Activated CD4-positive, alpha-beta memory T cell treated with anti-CD3 and anti-CD28 coated beads, Interleukin-2, amount 10 ng/mL, durations not matched to agents 7 days and 5 days (primary cell): ENCODE measurements at places on chromosomes 7 and 10. TPM values are rescaled to one million over a fixed set of nuclear protein-coding genes. Genes with fewer than 3 reads are reported as not detected.

- DNase-seq = no peak
Observed at GRCh38 chr7:105585850-105586500, 4.7 kb upstream of the EFCAB10 start.

The PODXL gene
- 1.6 TPM for total RNA-seq

The CLRN3 gene
- total RNA-seq = not detected

DNA sequence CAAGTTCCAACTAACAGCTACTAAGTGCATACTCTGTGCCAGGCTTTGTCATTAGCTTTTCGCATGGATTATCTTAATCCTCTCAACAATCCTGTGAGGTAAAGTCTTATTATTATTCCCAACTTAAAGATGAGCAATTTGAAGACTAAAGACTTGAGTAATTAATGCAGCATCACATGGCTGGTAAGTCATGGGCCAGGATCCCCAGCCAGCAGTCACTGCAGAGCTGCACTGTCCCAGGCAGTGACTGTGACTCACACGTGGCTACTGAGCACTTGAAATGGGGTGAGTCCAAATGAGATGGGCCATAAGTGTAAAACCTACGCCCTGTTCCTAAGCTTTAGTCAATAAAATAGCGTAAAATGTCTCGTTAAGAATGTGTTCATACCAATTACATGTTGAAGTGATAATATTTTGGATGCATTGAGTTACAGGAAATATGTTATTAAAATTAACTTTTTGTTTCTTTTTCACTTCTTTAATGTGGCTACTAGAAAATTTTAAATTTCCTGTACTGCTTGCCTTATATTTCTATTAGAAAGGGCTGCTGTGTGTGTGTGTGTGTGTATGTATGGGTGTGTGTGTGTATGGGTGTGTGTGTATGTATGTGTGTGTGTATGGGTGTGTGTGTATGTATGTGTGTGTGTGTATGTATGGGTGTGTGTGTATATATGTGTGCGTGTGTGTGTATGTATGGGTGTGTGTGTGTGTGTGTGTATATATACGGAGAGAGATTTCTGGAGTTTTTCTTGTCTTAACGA lies 756.3 kb downstream of the AUTS2 start:
- no peak for DNase-seq

GRCh38 chr7:24817339-24817738 lies 60.1 kb upstream of the GSDME start:
- DNase-seq = no peak
